ENCODE measurements at places on chromosomes 16 and 17.

DNA sequence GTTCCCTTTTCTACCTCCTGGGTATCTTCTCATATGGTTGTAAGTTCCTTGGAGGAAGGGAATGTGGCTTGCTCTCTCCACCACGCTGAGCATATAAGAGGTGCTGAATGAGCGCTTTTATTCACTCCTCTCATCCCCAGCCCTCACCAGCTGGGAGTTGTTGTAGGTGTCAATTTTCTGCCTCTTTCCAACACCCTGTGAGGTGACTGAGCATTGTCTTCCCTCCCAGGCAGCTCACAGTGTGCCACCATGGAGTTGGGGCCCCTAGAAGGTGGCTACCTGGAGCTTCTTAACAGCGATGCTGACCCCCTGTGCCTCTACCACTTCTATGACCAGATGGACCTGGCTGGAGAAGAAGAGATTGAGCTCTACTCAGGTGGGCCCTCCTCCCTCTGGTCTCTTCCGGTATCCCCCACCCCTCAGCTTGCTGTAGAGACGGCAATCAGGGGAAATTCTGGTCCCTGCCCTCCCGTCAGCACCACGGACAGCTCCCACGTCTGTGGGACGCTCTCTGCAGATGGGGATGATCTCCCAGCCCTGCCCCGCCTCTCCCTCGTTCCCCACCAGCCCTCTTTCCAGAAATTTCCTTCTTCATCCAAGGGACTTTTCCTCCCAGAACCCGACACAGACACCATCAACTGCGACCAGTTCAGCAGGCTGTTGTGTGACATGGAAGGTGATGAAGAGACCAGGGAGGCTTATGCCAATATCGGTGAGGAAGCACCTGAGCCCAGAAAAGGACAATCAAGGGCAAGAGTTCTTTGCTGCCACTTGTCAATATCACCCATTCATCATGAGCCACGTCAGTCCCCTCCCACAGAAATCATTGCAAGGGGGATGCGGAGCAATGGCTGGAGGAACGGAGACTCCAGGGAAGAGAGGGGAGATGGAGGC, 18.3 kb downstream of the CIITA start:
- peak; percentile 74 for DNase-seq

DNA sequence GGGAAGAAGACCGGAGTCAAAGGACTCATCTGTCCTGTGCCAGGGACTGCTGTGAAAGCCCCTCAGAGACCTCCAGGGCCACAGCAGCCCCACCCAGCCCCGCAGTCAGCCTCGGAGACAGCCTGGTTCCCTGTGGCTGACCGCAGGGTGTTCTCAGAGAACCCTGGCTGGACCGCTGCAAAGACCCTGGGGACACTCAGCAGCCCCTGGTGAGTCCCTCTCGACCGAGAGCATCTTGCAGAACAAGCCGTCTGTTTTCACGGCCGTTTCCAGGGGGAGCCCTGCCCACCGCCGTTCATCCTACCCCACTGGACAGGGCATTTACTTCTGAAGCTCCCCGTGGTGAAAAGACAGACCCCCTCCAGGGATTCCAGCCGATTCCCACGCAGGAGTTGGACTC, 10.3 kb downstream of the UBALD1 start:
- no peak for DNase-seq

- no peak for DNase-seq
Measured at GRCh38 chr16:80778703-80779102, 25.7 kb downstream of the CDYL2 start.

- no peak for DNase-seq
Measured at GRCh38 chr16:3754081-3754703, 36.9 kb upstream of the TRAP1 start.

- DNase-seq, result no peak
Measured at GRCh38 chr16:1014771-1015495, 33.4 kb downstream of the SOX8 start.

- DNase-seq, result no peak
Measured at GRCh38 chr17:70968302-70968701, 799.0 kb downstream of the KCNJ2 start.

DNA sequence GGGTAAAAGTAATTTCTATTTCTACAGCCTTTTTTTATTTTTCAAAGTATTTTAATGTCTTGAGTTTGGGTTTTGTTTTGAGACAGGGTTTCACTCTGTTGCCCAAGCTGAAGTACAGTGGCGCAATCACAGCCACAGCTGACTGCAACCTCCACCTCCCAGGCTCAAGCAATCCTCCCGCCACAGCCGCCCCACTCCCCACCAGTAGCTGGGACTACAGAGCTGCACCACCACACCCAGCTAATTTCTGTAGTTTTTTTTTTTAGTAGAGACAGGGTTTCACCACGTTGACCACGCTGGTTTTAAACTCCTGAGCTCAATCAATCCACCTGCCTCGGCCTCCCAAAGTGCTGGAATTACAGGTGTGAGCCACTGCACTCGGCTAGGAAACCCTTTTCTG, 44.0 kb downstream of the TUBD1 start:
- peak; percentile 74 for DNase-seq

DNA sequence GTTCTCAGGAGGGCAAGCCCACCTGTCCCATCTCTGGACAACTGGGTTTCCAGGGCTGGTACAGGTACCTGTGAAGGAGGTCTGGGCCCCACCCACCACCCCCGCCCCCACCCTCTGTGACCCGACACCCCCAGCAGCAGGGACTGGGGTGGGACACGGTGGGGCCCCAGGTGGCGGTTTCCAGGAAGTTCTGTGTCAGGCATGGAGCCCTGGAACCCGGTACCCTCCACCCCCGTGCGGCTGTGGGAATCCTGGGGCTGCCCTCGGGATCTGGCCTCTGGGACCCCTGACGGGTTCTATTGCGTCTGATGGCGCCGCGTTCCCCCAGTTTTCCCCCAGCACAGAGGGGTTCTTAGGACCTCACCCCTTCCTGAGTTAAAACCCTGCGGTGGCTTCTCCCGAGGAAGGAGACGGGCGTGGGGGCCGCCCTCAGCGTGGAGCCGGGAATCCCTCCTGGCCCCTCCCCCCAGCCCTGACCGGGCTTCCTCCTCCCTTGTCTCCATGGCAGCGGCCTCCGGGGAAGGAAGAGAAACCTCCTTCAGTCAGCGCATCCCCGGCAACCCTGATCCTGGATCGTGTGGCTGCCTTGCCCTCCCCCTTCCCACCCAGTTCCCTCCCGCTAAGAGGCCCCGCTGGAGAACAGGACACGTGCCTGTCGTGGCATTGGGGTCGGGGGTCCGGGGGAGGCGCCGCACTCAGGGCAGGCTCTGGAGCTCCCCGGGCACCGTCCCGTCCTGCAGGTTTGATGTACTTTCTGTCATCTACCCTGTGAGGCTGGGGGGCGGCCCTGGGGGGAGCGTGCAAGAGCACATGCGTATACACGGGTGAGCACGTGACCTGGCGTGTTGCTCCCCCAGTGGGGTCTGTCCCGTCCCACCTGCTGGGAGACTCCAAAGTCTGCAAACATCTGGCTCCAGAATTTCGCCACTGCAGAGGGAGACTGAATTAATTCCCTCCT, 30.3 kb downstream of the CACNA1H start:
- DNase-seq, result no peak

DNA sequence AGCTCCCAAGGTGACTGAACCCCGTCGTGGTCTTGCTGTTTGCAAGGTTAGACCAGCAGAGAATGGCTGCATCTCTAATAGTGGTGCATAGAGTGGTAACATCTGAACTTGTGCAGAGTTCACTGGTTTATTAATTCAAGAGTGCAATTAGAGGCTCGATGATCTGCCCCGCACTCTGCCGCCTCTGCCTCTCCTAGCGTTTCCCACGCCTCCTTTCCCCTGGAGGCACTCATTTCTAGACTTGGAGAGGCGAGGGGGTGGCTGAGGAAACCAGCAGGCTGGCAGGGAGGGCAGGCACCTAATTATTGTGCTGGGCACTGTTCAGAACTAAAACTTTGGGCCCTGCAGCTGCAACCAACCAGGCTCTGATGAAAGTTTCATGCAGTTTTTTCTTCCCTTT, 363.5 kb upstream of the EEF2KMT start:
- DNase-seq, result no peak

DNA sequence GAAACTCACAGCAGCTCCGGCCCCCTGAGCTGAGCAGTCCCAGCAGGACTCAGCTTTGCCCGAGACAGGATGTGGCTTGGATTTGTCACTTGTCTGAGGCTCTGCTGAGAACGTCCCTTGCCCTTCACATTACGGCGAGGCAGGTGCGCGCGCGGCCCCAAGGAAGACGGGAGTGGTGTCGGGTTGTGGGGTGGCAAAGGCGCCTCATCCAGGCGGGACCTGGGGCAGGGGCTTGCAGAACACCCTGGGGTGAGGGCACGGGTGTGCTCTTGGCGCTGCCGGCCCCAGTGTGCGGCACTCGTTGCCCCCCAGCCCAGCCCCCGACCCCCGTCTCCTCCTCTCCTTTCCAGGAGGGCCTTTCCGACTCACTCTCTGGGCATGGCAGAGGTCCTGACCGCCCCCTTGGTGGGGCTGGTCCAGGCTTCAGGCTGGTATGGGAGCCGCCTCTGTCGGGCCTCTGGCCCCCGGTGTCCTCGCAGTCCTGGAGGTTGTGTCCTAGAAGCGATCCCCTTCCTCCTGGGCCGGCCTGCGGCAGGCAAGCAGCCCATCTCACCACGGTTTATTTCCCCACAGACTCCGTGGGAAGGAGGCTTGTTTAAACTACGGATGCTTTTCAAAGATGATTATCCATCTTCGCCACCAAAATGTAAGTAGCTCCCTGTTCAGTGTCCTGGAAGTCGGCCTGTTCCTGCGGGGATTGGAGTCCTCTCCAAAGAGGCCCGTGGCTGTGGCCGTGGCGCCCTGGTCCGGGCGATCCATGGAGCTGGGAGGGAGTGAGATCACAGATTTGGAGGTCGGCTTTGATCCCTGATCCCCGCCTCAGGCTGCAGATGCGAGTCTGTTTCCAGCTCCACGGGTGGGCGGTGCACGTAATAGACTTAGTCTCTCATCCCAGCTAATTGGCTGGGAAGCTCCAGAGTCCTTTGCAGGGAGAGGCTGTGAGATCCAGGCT, 5.9 kb downstream of the UBE2I start:
- no peak for DNase-seq

DNA sequence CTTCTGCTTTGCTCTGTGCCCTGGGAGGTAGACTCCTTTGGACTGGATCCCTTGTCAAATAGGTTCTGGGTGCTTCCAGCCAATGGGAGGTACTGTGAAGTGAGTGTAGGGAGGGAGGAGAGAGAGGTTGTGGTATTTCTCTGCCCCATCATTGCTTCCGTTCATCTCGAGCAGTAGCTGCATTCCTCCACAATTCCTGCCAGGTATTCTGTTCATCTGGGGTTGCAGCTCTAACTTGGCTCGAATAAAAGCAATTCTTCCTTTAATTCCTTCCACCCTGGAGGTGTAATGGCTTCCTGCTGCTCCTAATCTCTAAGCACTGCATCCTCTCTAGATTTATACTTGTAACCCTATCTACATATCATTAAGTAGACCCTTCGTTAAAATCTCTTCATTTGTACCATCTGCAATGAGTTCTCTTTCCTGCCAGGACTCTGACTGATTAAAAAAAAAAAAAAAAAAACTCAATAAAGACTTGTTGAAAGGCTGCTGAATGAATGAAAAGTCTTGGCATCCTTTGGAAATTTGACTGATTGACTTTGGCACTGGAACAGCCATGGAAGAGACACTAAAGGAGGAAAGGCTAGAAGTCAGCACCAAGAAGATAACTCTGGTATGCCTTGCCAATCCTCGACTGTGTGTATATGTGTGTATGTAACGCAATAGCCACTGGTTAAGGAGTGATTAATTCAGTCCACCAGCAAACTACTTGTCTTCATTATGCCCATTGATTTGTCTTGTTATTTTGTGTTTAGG, 616.9 kb upstream of the SOX9 start:
- DNase-seq, result no peak

- no peak for DNase-seq
Measured at GRCh38 chr16:71848622-71849021, 2.8 kb downstream of the ATXN1L start.

DNA sequence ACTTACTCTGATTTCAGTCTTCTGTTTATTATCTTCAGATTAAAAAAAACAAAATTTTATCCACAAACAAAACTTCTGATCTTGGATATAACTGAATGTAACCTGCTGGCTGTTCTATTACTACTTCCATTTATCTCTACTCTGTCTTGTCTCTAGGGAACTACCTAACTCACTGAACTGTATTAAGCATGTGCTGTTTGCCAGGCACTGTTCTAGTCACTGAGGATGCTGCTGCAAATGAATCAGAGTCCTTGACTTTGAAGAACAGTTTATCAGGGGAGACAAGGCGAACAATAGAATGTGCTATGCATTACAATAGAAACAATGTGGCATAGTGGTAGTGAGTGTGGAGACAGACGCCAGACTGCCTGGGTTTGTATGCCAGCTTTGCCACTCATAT, 2.3 kb upstream of the ANKRD40 start:
- no peak for DNase-seq

GRCh38 chr17:51391982-51392654, 131.8 kb downstream of the UTP18 start:
- DNase-seq, result no peak

DNA sequence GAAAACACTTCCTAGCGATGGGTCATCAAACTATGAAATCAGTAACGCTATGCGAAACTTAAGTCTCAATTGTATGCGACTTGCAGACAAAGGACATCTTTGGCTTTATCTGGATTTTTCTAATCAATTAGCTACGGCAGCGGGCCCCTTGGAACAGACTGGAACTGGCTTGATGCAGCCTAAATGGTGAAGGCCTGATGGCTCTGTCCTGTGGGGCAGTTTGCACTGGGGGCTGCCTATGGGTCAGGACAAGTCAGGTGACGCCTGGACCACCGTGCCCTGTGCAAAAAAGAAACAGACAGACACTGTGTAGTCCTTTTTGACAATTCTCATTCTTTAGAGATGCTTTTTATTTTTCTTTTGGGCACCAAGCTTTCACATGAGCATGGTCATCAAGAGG, 22.0 kb downstream of the MTHFSD start:
- DNase-seq, result no peak

DNA sequence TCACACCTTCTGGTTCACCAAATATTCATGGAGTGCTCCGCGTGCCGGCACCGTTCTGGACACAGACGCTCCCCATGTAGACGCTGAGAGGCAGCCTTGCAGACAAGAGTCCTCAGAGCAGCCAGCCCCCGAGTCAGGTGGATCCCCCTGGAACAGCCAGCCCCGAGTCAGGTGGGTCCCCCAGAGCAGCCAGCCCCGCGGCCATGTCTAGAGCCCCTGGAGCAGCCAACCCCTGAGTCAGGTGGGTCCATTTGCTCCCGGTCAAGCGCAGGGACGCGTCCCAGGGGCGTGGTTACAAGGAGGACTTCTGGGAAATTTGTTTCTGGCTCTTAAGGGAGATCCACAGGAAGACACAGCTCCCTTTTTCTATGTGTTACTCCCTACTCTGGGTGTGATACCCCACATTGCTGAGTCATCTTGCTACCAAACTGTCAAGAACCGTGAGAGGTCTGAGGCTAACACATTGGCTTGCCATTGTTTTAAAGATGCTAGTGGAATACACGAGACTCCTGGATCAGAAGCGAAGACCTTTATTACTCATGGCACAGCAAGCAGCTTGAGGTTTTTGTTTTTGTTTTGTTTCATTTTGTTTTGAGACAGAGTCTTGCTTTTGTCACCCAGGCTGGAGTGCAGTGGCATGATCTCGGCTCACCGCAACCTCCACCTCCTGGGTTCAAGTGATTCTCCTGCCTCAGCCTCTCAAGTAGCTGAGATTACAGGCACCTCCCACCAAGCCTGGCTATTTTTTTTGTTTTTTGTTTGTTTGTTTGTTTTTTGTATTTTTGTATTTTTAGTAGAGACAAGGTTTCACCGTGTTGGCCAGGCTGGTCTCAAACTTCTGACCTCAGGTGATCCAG, 43.3 kb upstream of the CBFA2T3 start:
- peak; percentile 81 for DNase-seq

GRCh38 chr17:75182319-75182568, 515 bp downstream of the SUMO2 start:
- DNase-seq, result no peak
